ENCODE measurements at places on chromosomes 2 and 18.

GRCh38 chr2:197908990-197909776 lies 104.8 kb downstream of the PLCL1 start:
- DNase-seq = no peak

DNA sequence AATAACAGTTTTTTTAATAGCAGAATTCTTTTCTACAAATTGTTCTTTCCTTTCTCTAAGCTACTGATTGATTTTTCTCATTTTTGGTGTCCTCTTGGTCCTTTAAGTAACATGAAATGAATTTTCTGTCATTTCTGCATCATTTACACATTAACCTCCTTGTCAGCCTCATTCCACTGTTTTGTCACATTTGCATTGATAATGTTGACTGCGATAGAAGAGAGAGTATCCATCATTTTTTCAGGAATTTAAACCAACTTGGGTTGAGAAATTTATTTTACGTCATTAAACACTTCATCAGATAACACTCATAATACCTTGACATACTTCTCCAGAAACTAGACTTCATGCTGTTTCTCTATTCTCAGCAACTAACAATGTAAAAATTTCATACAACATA lies 422.2 kb downstream of the LRRTM4 start:
- DNase-seq = no peak

- no peak for DNase-seq
Measured at GRCh38 chr2:39136799-39137198, 15.9 kb upstream of the SOS1 start.

DNA sequence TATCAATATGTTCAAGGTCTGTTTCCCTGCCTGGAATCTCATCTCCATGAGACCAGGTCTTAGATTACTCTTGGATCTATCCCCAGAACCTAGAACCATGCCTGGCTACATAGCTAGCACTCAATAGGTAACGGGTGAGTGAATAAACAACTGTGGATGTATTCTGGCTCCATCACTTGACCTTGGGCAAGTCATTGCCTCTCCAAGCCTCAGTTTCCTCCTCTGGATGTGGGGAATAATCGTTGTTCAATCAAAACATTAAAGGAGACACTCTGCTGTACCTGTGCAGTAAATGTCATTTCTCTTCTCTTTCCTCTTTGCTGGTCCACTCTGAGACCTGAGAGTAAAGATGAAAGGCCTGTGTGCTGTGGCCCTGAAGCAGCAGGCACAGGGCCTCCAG lies 121.5 kb upstream of the MYCN start:
- no peak for DNase-seq
